ENCODE measurements at places on chromosomes 2 and 18. TPM values are rescaled to one million over a fixed set of nuclear protein-coding genes. Genes with fewer than 3 reads are reported as not detected.

GRCh38 chr2:9983401-9984216, 32.1 kb downstream of the GRHL1 start:
- no peaks in the 10 kb centered on the region for H3K27me3 ChIP-seq
- no peaks in the 10 kb centered on the region for H3K36me3 ChIP-seq
- H3K4me1 ChIP-seq = peaks cover 11% of the 10 kb centered on the region
- no peak overlapping the region for H3K4me3 ChIP-seq
- H3K27ac ChIP-seq = no peak overlapping the region
- no peak for DNase-seq

The IL37 gene
- total RNA-seq = not detected

The SLC40A1 gene
- 139 TPM for total RNA-seq

GRCh38 chr18:62713651-62714247, 1.6 kb upstream of the PHLPP1 start:
- H3K4me3 ChIP-seq = no peak overlapping the region
- H3K4me1 ChIP-seq = peaks cover 26% of the 10 kb centered on the region
- no peaks in the 10 kb centered on the region for H3K36me3 ChIP-seq
- no peak overlapping the region for H3K27ac ChIP-seq

The ANKAR gene
- 9.6 TPM for total RNA-seq

DNA sequence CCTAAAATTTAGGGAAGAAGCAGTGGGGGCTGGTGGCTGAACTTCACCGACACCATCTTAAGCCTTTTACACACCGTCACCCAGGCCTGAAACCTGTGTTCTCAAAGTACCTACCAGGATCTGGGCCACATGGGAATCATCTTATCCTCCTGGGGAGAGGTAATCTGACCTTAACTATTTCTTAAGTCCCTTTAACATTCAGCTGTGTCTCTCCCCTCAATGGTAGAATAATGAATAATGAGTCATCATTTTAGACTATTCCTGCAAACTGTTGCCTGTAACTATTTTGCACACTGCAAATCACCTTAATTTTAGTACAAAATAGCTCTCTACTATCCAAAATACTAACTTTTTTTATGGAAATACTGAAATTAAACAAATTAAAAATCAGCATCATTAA, 149.4 kb upstream of the KLF7 start:
- no peak overlapping the region for H3K27ac ChIP-seq
- H3K4me3 ChIP-seq = no peak overlapping the region
- DNase-seq = no peak
- H3K4me1 ChIP-seq = peaks cover 9% of the 10 kb centered on the region
- no peaks in the 10 kb centered on the region for H3K36me3 ChIP-seq

The FEV gene
- total RNA-seq = not detected

The BMP10 gene
- total RNA-seq = not detected

DNA sequence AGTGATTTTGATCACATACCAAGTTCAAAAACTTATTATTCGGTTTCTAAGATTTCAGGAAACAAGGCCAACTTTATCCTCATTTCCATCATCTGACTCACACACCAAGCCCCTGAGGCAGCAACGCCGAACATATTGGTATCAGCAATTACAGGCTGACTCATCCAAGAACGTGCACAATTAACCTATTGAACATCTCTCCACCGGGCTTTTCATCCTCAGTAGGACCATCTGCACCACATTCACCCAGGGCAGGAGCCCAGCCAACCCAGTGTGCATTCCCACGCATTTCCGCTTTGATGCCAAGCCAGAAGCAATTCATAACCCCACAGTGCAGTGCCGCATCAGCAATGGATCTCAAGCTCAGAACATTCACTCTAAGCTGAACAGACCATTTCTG, 52.9 kb downstream of the SCG2 start:
- H3K36me3 ChIP-seq = no peaks in the 10 kb centered on the region
- H3K4me3 ChIP-seq = no peak overlapping the region
- H3K27me3 ChIP-seq = no peaks in the 10 kb centered on the region
- no peak for DNase-seq
- H3K4me1 ChIP-seq = no peaks in the 10 kb centered on the region

GRCh38 chr2:156088587-156088986, 243.9 kb downstream of the NR4A2 start:
- no peaks in the 10 kb centered on the region for H3K36me3 ChIP-seq
- H3K4me3 ChIP-seq = no peak overlapping the region
- no peak for DNase-seq
- H3K27ac ChIP-seq = no peak overlapping the region
- no peaks in the 10 kb centered on the region for H3K27me3 ChIP-seq
- H3K4me1 ChIP-seq = no peaks in the 10 kb centered on the region

The TEX44 gene
- not detected for total RNA-seq

The SIGLEC15 gene
- 0.52 TPM for total RNA-seq

The INSIG2 gene
- total RNA-seq = 33.2 TPM

The TANK gene
- total RNA-seq = 81.5 TPM

- DNase-seq = no peak
- H3K4me1 ChIP-seq = no peaks in the 10 kb centered on the region
- no peaks in the 10 kb centered on the region for H3K36me3 ChIP-seq
- no peak overlapping the region for H3K27ac ChIP-seq
These were observed 66.2 kb downstream of the MDH1 start for GRCh38 chr2:63654959-63655358.

- no peak for DNase-seq
- H3K36me3 ChIP-seq = no peaks in the 10 kb centered on the region
- H3K4me3 ChIP-seq = no peak overlapping the region
- no peak overlapping the region for H3K27ac ChIP-seq
These were observed 219.0 kb upstream of the DSEL start for GRCh38 chr18:67735506-67735905.

DNA sequence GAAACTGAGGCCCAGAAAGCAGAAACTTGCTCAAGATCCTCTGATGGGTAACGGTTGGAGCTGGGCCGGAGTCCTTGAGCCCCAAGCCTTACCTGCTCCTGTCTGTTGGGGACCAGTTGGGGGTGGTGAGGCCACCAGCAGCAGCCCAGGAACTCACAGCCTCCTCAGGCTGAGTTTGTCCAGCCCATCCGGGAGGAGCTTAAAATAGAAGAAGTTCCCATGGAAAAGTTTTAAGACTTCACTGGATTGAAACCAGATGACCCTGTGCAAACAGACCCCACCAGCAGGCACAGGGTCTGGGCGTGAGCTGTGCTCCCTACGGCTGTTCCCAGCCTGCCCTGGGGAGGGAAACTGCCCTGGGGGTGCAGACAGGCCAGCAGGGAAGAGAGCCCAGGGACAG, 40.6 kb upstream of the FOSL2 start:
- H3K27ac ChIP-seq = no peak overlapping the region
- DNase-seq = no peak
- H3K4me3 ChIP-seq = no peak overlapping the region
- peaks cover 14% of the 10 kb centered on the region for H3K4me1 ChIP-seq

The NDUFS1 gene
- total RNA-seq = 27.9 TPM

- no peak for DNase-seq
- H3K4me1 ChIP-seq = no peaks in the 10 kb centered on the region
- H3K36me3 ChIP-seq = no peaks in the 10 kb centered on the region
- H3K27me3 ChIP-seq = no peaks in the 10 kb centered on the region
- H3K4me3 ChIP-seq = no peak overlapping the region
These were observed 121.7 kb upstream of the TACR1 start for GRCh38 chr2:75320898-75321598.

The DQX1 gene
- not detected for total RNA-seq

DNA sequence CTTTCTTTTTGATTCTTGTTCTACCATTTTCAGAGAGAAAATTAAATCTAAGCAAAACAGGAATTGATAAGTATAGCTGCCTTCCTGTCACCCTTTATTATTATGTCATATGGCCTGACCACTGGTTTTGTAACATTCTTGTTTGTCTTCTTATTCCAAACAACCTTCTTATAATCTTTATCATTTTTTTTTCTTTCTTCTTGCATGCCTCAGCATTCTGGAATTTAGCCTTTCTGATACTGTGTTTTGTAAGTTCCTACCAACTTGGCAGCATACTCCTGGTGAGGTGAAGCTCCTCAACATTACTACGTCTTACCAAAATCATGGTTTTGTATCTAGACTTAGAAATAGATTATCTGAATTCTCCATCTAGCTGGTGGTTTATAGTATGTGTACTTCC, 199.2 kb downstream of the CAMKMT start:
- no peaks in the 10 kb centered on the region for H3K4me1 ChIP-seq
- no peaks in the 10 kb centered on the region for H3K36me3 ChIP-seq
- DNase-seq = no peak

- no peak overlapping the region for H3K4me3 ChIP-seq
- H3K36me3 ChIP-seq = no peaks in the 10 kb centered on the region
- no peaks in the 10 kb centered on the region for H3K27me3 ChIP-seq
- H3K27ac ChIP-seq = no peak overlapping the region
- no peak for DNase-seq
- no peaks in the 10 kb centered on the region for H3K4me1 ChIP-seq
These were observed 98.1 kb downstream of the ANTXR1 start for GRCh38 chr2:69111076-69111475.

- no peaks in the 10 kb centered on the region for H3K36me3 ChIP-seq
- H3K4me1 ChIP-seq = no peaks in the 10 kb centered on the region
- DNase-seq = no peak
These were observed 590.5 kb upstream of the SLC8A1 start for GRCh38 chr2:41042343-41042742.

- H3K36me3 ChIP-seq = no peaks in the 10 kb centered on the region
- no peak overlapping the region for H3K27ac ChIP-seq
- H3K4me3 ChIP-seq = no peak overlapping the region
These were observed 339.2 kb upstream of the HNRNPA3 start for GRCh38 chr2:176873403-176873802.

The SERPINB12 gene
- not detected for total RNA-seq

The LANCL1 gene
- 20.4 TPM for total RNA-seq

DNA sequence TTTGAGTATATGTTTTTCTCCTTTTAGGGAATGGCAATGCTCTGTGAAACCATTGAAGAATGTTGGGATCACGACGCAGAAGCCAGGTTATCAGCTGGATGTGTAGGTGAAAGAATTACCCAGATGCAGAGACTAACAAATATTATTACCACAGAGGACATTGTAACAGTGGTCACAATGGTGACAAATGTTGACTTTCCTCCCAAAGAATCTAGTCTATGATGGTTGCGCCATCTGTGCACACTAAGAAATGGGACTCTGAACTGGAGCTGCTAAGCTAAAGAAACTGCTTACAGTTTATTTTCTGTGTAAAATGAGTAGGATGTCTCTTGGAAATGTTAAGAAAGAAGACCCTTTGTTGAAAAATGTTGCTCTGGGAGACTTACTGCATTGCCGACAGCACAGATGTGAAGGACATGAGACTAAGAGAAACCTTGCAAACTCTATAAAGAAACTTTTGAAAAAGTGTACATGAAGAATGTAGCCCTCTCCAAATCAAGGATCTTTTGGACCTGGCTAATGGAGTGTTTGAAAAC, 82.3 kb downstream of the ACVR2A start:
- no peak overlapping the region for H3K4me3 ChIP-seq
- H3K27me3 ChIP-seq = no peaks in the 10 kb centered on the region
- peaks cover 9% of the 10 kb centered on the region for H3K4me1 ChIP-seq
- no peaks in the 10 kb centered on the region for H3K36me3 ChIP-seq
- no peak for DNase-seq

DNA sequence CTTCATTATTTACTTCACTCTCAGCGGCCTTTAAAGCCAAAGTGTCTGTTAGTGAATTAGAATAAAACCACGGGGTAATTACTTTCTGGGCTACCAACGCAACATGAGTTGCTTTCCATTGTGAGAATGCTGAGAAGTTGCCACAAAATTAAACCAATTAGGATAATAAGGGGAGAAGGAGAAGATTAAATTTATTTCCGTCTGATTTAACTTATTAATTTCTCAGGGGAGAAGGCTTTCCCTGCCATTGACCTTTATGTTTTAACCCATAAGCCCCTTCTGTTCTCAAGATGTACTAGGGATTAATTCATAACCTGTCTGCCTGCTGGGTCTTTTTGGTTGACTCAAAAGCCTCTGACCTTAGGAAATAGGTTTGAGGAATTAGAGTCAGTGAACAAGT, 42.3 kb upstream of the IGFBP5 start:
- DNase-seq = no peak
- no peak overlapping the region for H3K4me3 ChIP-seq
- H3K27me3 ChIP-seq = no peaks in the 10 kb centered on the region

DNA sequence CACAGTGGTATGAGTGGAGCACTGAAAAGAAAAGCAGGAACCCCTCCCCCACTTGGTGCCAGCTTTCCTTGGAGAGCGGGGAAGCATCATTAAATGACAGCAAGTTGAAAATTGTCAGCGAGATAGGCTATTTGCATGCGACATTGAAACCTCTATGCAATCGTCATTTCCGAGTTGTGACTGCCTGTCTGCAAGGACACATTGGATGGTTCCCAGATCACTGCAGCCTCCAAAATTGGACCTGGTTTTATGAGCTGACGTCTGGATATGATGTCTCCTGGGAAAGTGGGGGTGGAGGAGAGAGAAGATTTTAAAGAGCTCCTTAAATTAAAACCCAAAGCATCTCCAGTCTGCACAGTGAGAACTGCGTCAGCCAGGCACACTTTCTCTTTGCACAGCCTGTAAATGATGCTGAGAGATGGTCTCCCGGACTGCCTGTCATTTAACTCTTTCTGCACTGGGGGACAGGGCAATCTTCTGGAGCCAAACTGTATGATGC, 57.8 kb upstream of the KIF5C start:
- H3K27ac ChIP-seq = no peak overlapping the region
- no peaks in the 10 kb centered on the region for H3K36me3 ChIP-seq
- H3K4me1 ChIP-seq = no peaks in the 10 kb centered on the region
- no peaks in the 10 kb centered on the region for H3K27me3 ChIP-seq
- no peak overlapping the region for H3K4me3 ChIP-seq

DNA sequence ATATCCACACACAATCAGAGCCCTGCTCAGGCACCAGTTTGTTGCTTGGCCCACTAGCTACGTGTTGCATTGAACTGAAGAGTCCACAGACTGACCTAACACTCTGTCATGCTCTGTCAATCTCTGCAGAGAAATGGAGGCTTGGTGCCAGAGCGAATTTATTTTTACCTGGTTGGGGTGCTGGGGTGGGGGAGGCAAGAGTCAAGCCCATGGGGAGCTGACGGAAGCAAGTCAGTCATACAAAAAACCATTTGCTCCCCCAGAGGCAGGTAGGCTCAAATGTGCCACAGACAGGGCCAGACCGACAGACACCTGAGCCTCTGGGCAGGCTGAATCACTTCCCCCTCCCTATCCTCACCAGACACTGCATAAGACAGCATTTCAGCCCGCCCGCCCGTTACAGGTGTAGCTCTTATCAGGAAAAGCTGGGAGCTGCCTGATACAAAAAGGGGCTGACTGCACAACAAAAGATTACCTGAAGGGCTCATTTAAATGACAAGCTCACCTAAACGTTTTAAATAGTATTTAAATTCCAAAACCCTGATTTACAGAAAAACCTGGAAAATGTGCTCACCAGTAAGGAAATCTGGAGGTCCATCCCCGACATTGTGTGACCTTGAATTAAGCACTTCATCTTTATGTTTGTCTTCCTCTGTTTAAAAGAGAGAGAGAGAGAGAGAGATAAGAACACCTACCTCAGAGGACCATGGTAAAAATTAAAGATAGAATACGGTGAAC, 2.1 kb upstream of the PCBP1 start:
- no peaks in the 10 kb centered on the region for H3K27me3 ChIP-seq
- H3K36me3 ChIP-seq = peaks cover 16% of the 10 kb centered on the region
- H3K27ac ChIP-seq = peak overlapping the region; percentile 100

The AQP4 gene
- total RNA-seq = 317 TPM

Data from upper lobe of left lung (tissue), 6 donors.